ENCODE measurements at places on chromosomes 2 and 18.

- DNase-seq: no peak
Measured at GRCh38 chr2:142290931-142291330, 160.1 kb upstream of the LRP1B start.

DNA sequence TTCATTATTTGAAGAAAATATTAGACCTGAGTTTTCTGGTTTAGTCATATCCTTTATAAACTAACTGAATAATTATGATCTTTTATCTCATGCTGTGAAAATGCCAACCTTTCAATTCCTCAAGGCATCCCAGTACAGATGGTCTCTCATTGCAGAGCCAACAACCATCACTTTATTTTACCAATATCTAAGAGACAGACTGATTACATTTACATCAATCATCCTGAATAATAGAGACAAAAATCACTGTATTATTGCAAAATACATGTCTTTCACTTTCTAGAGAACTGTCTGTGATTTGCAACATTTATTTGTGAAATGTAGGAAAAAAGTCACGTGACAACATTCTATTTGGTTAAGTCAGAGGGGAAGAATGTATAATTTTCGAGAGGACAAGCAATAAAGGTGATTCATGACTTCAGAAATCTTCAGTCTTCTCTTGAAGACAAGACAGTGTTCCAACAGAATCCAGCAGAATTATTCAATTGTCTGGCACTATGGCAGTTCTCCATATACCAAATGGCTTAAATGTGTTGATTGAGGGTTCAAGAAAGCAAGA lies 503.6 kb upstream of the SYT4 start:
- no peak for DNase-seq

DNA sequence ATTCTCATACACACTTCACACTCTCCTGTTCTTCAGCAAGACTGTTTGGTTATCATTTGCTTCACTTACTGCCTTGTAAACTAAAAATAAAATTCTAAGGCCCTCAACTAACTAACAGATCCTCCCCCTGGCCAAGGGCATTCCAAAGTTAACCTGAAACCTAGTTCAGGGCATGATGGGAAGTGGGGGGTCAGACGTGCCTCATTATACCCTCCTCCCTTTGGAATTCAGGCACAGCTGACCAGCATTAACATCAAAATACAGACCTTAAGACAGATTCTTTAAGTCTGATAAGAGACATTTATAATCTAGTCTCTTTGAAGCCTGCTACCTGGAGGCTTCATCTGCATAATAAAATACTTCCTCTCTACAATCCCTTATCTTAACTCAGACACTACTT lies 221.0 kb downstream of the NOL4 start:
- DNase-seq: no peak

GRCh38 chr18:56200381-56200911 lies 437.9 kb downstream of the TXNL1 start:
- peak; percentile 85 for DNase-seq

DNA sequence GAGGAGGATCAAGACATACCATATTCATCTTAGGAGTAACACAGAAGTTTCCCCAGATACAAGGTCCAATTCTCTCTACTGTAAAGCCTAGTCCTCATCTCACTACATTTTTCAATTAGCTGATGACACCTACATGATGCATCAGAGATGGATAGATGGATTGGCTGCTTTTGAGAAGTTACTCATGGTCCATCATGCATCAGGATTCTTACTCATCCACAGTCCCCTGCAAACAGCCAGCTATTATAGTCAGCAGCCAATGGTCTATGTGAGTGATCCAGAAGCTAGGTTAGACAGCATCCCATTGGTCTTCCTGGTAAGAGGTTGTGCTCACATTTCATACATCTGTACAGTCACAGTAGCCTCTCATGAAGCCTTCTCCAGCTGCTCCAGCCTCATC lies 154.5 kb upstream of the NRP2 start:
- peak; percentile 5 for DNase-seq

GRCh38 chr2:45242161-45242741 lies 233.0 kb upstream of the SIX2 start:
- DNase-seq: peak; percentile 36

DNA sequence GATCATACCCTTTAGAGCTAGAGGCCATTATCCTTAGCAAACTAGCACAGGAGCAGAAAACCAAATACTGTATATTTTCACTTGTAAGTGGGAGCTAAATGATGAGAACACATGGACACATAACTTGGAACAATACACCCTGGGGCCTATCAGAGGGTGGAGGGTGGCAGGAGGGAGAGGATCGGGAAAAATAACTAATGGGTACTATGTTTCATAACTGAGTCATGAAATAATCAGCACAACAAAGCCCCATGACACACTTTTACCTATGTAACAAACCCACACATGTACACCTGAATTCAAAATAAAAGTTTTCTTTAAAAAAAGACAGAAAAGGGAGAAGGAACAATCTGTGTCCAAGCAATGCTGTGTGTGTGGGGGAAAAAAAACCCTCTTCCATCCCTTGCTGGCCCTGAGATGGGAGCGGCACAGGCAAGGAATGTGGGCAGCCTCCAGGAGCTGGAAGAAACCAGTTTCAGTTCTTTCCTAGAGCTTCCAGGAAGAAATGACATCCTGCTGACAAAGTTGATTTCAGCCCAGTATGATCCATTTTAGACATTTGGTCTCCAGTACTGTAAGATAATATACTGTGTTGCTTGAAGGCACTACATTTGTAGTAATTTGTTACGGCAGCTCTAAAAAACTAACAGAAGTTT lies 458.7 kb upstream of the CNTNAP5 start:
- DNase-seq: no peak

DNA sequence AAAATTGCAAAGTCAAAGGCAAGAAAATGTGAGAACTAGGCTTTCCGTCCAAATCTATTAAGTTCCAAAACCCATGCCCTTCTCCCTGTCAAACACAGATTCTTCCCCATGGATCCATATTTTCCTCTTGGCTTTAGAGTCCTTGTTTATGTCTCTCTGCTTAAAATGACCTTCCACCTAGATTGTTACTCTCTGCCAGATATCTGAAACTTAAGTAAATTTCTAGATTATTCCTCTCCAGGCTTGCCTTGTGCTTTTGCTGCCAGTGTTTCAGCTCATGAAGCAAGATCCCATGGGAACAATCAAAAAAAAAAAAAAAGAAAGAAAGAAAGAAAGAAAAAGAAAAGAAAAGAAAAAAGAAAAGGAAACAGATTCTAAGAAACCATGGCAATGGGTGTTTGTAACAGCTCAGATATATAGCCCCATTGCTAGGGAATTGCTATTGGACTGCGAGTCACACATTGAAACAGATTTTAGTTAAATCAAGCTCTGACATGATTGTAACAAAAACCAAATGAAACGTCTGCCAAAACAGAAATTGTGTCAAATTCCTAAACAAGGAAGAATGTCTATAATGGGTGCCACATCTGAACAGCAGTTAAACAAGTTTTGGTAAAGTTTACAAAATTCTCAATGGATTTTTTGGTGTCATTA lies 660.7 kb upstream of the CNTNAP5 start:
- no peak for DNase-seq

GRCh38 chr2:181790716-181791649 lies 100.5 kb upstream of the ITPRID2 start:
- DNase-seq: peak; percentile 99

- DNase-seq: peak; percentile 8
Measured at GRCh38 chr2:44528595-44528994, 166.8 kb downstream of the CAMKMT start.

GRCh38 chr2:60490441-60490840 lies 63.0 kb downstream of the BCL11A start:
- DNase-seq: no peak

- DNase-seq: no peak
Measured at GRCh38 chr2:179592167-179592936, 269.1 kb downstream of the ZNF385B start.

GRCh38 chr2:138071720-138072719 lies 107.7 kb downstream of the HNMT start:
- no peak for DNase-seq

- no peak for DNase-seq
Measured at GRCh38 chr2:9558948-9559381, 3.3 kb upstream of the ADAM17 start.

DNA sequence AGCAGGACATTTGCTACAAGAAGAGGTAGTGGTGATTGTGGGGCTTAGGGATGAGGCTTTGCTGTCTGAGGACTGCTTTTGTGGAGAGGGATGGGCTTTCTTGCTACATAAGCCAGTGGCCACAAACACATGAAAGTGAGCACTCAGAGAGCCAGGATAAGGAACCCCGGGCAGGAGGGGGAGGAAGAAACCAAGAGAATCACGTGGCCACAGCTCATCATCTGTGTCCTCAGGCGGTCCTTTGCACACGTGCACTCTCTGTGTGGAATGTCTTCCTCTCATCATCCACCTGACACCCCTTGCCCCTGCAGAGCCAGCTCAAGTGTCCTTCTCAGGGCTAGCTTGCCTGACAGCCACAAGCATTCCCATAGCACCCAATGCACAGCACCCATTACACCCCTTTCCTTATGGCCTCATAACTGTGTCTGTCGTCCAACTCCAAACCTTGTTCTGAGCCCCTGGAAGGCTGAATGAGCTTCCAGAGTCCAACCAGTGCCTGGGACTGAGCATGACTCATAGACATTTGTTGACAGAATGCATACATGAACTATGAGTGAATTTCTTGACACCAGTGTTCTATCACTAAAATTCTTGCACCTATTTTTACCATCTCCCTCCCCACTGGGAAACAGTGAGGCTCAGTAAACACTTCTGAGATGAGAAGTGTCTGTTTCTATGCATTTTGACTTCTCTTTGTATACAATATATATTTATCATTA lies 398.3 kb downstream of the ALK start:
- DNase-seq: no peak

- no peak for DNase-seq
Measured at GRCh38 chr2:159091381-159091780, 122.9 kb downstream of the TANC1 start.

GRCh38 chr2:67616749-67617148 lies 219.6 kb downstream of the ETAA1 start:
- DNase-seq: peak; percentile 95

GRCh38 chr2:42045352-42045751 lies 2.5 kb upstream of the PKDCC start:
- no peak for DNase-seq

- no peak for DNase-seq
Measured at GRCh38 chr18:58536202-58536516, 92.7 kb downstream of the ALPK2 start.

DNA sequence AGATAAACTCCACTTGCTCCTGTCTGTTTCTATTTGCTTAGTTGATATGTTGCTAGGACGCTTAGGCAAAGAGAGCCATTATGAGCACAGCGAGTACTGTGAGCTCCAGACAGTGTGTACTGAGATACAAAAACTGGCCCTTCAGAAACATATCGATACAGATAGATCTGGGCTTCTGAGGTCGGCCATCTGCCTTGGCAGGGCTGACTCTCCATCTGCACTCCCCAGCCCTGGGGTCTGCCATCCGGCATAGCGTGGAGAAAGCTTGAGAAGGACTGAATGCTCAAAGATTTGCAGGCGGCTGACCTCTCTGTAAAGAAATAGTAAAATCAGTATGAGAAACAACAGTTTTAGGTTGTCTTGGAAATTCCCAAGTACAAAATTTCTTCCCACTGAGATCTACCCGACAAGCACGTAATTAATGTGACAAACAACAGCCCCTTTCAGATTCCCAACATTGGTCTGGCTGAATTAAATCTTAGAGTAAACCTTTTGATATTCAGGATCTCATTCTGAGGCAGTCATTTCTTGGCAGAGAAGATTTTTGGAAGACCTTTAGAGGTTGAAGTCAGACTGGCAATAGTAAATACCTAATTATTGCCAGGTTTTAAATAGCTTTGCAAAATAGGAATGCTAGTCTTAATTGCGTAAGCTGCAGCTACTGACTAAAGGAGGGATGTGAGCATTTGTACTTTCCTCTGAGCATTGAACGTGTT lies 127.4 kb downstream of the CHST9 start:
- DNase-seq: no peak

DNA sequence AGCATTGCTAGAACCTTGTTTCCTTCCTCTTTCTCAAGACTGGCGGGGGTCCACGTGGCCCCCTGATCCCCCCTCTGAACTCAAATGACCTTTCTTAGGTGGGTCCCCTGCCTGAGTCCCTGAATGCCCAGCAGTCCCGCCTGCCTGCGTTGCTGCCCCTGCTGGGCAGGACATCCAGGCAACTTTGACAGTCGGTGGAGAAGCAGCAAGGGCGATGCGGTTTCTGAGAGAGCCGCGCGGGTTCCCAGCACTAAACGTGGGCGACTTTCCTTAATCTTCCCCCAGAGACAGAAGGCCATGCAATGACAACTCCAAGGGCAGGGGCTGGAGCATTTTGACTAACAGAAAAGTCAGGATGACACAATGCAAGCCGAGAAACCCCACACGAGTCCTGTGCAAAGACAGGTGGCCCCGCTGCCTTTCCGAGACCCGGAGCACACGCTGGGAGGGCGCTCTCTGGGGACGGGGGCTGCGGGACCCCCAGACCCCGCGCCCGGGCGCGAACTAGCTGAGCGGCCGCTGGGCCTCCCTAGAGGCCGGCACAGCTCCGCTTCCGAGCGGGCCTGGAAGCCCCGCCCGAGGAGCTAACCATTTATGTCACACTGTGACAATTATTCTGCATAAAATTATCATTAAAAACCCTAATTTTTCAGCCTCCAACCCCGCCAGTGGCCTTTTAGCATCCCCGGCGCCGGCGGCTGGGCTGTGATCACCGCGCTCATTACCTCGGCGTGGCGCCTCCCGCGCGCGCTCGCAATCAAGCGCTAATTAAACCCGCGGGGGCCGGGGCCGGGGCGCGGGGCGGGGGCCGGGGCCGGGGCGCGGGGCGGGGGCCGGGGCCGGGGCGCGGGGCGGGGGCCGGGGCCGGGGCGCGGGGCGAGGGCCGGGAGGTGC lies 27.4 kb downstream of the ASB18 start:
- DNase-seq: no peak

GRCh38 chr2:151908204-151908882 lies 80.1 kb upstream of the ARL5A start:
- DNase-seq: no peak

DNA sequence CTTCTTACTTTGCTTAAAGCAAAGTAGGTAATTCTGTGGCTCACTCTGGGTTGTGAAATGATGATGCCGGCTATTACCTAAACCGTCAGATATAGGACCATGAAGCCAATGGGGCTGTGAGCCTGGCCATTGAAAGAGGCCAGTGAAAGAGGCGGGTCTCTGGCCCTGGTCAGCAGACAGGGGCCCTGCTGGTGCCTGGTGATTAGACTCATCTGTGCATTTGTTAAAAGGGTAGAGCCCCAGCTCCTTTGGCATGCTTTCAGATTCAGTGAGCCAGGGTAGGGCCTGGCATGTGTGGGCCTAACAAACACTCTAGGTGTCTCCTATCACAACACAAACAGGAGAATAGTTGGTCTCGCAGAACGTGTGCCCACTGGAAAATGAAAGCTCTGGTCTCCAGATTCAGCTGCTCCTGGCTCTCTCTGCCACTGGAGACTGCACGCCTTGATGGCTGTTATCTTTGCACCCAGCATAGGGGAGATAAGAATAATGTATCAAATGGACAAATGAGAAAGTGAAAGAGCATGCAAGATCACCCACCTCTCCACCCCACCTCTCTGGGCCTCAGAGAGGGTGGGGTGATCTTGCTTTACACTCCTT lies 6.9 kb downstream of the LRRC30 start:
- DNase-seq: no peak

- DNase-seq: peak; percentile 74
Measured at GRCh38 chr2:206798000-206798399, 32.6 kb downstream of the FASTKD2 start.

Measured in lung microvascular endothelial cell (primary cell).